ENCODE measurements at places on chromosomes 16 and 17.

- DNase-seq: no peak
These were observed 17.9 kb upstream of the HEXD start for GRCh38 chr17:82400206-82400605.

- no peak for DNase-seq
These were observed 134.4 kb downstream of the SPACA3 start for GRCh38 chr17:33126086-33126485.

DNA sequence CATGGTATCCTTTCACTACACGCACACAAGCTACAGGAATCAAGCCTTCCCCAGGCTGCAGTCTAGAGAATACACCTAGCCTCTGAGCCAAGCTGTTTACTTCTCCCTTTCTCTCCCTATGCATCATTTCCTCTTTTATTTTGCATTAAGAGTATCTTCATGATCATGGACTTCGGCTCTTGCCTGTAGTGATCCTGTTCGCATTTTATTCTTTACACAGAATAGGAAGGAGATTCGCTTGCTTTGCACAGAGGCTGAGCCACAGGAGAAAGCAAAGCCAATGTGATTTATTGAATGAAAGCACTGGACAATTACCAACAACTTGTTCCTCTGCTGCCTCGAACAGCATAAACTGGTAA is 172.7 kb downstream of the ANKFN1 start:
- DNase-seq: no peak

DNA sequence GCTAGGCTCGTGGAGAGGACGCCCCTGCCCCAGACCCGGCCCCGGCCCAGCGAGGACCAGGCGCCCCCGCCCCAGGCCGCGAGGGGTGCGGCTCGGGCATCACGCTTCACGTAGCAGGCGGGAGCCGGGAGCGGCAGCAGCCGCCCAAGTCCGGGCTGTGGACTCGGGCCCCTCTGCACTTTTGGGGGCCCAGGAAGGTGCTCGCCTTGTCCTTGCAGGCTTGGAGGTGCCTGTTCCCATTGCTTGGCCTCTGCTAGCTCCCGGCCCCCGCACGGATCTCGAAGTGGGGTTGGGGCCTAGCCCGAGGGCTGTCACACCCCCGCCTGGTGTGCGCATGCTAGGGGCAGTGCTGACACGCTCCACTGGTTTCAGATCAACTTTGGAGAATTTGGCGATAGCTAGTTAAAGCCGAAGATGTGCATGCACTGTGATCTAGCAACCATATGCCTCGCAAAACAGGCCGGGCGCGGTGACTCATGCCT is 55.7 kb downstream of the WSB1 start:
- no peak for DNase-seq

GRCh38 chr17:3603119-3603869 is 5.9 kb downstream of the TRPV1 start:
- peak; percentile 64 for DNase-seq
